ENCODE measurements at places on chromosomes 12 and 14.

- DNase-seq: no peak
These were observed 295.7 kb upstream of the RTL1 start for GRCh38 chr14:101199028-101199770.

GRCh38 chr14:21025371-21026273, 761 bp upstream of the NDRG2 start:
- DNase-seq: no peak

DNA sequence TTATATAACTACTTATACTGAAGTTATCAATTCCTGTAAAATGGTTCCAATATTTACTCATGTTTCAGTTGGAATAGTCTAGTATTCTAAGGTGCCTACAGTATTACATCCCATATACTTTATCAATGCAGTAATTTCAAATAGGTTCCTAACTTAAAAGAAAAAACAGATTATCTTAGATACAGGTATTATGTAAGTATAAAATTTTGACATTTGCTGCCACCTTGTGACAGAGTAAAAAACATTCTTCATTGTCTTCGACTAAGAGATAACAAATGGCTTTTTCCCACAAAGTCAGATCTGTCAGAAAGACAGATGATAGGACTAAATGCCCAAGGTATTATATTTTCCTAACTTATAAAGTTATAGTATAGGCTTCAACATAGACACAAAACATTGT, 78.7 kb downstream of the TXNDC16 start:
- no peak for DNase-seq

DNA sequence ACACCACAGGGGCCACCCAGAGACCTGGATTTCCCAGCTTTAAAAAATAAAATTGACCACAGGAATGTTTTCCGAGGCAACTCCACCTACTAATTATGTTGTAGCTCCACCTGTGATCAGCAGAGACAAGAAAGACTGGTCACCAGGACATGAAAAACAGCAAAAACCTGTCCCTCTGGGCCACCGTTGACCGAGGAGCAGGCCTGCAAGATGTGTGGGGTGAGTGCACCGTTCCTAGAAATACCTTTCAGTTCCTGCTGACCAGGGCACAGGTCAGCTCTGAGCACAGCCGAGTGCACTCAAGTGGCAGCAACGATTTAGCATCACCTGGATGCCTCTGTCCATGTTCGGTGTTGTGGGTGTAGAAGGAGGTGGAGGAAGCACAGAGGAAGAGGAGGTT, 16.9 kb downstream of the FZD10 start:
- DNase-seq: no peak

All from stimulated activated CD4-positive, alpha-beta T cell treated with anti-CD3 and anti-CD28 coated beads, Interleukin-4, amount 100 ng/mL, for 1 hour (primary cell).